ENCODE measurements at places on chromosomes 2 and 18. TPM values are rescaled to one million over a fixed set of nuclear protein-coding genes. Genes with fewer than 3 reads are reported as not detected.

Gene TUBA3E
- not detected for total RNA-seq

Gene TRPM8
- total RNA-seq: not detected

Gene HS1BP3
- 19.5 TPM for total RNA-seq

Gene POTEE
- not detected for total RNA-seq

Gene OLA1
- 77.6 TPM for total RNA-seq

Gene OTX1
- total RNA-seq: 2.6 TPM

Gene TMEFF2
- not detected for total RNA-seq
